ENCODE measurements at places on chromosomes 1 and 21. TPM values are rescaled to one million over a fixed set of nuclear protein-coding genes. Genes with fewer than 3 reads are reported as not detected.

GRCh38 chr1:221172841-221173240 is 293.6 kb downstream of the HLX start:
- no peak overlapping the region for H3K4me3 ChIP-seq
- H3K27ac ChIP-seq, result no peak overlapping the region
- H3K4me1 ChIP-seq, result no peaks in the 10 kb centered on the region
- no peaks in the 10 kb centered on the region for H3K27me3 ChIP-seq

Gene ABCG1
- polyA plus RNA-seq, result 12.4 TPM

DNA sequence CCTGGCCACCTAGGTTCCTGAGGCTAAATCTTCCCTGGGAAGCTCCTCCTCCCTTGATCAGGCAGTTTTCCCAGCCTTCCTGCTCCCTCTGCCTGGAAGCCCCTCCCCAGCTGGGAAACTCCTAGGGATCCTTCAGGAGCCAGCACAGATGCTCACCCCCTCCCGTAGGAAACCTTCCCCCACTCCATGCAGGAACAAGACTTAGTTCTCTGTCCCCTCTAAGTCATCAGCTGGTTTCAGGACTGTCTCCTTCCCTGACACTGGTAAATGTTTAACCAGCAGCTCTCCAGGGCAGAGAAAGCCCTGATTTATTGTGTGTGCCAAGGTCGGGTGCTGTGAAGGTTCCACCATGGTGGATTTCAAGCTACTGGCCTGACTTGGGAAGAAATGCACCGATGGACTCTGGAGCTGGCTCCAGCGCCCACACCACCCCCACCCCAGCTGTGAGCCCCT is 25.0 kb downstream of the TTC39A start:
- no peaks in the 10 kb centered on the region for H3K27me3 ChIP-seq
- DNase-seq, result peak; percentile 85
- H3K36me3 ChIP-seq, result peaks cover 26% of the 10 kb centered on the region

DNA sequence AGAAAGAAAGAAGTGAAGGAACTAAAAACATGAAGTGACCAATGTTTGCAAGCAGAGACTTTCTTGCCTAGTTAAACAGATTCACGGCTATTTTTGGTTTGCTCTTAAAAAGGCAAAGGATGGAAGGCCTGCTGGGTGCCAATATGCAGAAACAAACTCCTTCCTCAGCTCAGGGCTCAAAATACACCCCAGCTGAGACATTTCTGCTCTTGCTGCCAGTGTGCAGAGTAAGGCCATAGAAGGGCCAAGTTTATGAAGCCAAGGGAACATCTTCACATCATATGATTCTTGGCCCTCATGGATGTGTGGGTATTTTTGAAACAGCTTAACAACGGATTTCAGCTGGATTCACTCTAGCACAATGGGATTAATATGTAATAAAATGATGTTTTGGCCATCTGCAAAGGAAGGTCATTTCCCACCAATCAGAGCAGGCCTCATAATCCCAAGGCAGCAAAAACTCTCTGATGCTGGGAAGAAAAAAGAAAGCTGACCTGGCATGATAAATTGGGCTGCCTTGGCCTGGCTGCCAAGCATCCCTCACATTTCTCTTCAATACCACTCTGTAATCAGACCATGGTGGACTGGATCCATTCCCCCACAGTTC is 70.7 kb downstream of the CAPZB start:
- peaks cover 9% of the 10 kb centered on the region for H3K36me3 ChIP-seq
- H3K4me1 ChIP-seq, result no peaks in the 10 kb centered on the region
- H3K27me3 ChIP-seq, result no peaks in the 10 kb centered on the region
- no peak for DNase-seq

Gene TENT5C
- 3.1 TPM for polyA plus RNA-seq

- no peak overlapping the region for H3K27ac ChIP-seq
- no peaks in the 10 kb centered on the region for H3K4me1 ChIP-seq
- DNase-seq, result no peak
- H3K36me3 ChIP-seq, result peaks cover 59% of the 10 kb centered on the region
- no peak overlapping the region for H3K4me3 ChIP-seq
Observed at GRCh38 chr1:19219451-19219850, 9.4 kb upstream of the UBR4 start.

GRCh38 chr1:156167536-156167935 is 14.2 kb downstream of the SEMA4A start:
- no peaks in the 10 kb centered on the region for H3K36me3 ChIP-seq
- no peaks in the 10 kb centered on the region for H3K4me1 ChIP-seq
- DNase-seq, result no peak
- no peaks in the 10 kb centered on the region for H3K27me3 ChIP-seq
- no peak overlapping the region for H3K27ac ChIP-seq

GRCh38 chr1:158509471-158510156 is 37.6 kb downstream of the OR10R2 start:
- H3K27ac ChIP-seq, result no peak overlapping the region
- DNase-seq, result no peak
- no peaks in the 10 kb centered on the region for H3K4me1 ChIP-seq
- no peak overlapping the region for H3K4me3 ChIP-seq

Gene DNALI1
- polyA plus RNA-seq, result 5.7 TPM

Gene COL8A2
- 1.3 TPM for polyA plus RNA-seq

DNA sequence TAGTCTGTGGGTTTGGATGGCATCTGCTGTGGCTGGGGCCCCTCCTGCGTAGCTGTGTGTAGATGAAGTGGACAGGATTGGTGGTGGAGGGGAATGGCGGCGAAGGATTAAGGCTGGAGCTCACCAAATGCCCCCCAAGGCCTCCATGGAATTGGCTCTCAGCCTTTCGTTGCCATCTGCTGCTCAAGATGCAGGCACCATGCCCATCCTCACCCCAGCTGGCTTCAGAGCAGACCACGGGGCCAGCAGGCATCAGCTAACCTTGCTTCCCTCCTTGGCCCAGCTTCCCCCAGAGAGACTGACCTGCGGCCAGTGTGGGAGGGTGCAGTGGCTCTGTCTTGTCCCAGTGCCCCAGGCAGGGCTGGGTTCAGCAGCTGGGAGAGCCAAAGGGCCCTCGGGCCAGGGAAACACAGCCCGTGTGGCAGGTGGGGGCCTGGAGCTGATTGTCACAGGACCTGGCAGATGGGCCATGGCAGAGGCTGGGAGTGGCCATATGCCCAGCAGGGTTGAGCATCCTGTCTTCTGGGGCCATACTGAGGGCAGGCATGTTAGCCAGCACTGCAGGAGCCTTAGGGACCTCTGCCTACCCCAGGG is 66.8 kb upstream of the ACTL8 start:
- no peak for DNase-seq
- no peak overlapping the region for H3K4me3 ChIP-seq
- no peaks in the 10 kb centered on the region for H3K4me1 ChIP-seq
- H3K27ac ChIP-seq, result no peak overlapping the region
- H3K36me3 ChIP-seq, result peaks cover 80% of the 10 kb centered on the region

DNA sequence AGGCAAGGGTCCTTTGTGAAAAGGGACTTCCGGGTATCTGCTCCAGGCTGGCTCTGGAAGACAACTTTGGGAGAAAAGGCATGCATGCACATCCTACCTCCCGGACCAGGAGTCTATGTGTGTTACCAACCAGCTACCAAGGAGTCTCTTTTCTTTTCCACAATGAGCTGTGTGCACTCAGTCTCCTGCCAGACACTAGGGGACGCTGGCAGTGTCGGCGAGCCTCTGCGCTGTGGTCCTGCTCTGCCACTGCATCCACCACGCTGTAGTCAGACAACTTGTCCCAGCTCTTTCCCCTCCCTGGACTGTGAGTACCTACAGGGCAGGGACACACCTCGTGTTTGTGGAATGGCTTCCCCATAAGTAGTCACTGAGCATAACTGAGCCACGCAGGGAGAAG is 5.1 kb upstream of the SSR2 start:
- peak; percentile 53 for DNase-seq
- no peak overlapping the region for H3K4me3 ChIP-seq
- H3K36me3 ChIP-seq, result no peaks in the 10 kb centered on the region
- no peak overlapping the region for H3K27ac ChIP-seq

DNA sequence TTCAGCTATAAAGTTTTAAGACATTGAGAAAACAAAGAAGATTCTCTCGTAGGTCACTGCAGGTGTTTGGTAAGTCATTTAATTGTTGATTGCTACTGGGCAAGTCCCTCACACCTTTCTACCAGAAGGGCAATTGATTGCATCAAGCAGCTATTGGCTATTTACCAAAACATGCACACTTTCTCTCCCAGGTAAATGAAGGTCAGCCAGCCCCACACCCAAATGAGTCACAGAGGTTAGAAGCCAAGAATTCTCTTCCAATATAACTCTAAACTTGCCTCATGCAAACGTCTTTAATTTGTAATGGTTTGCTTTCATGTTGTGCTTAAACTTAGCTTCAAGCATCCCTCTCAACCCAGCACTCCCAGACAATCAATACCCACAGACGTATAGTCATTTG is 475.3 kb upstream of the ADGRL2 start:
- no peaks in the 10 kb centered on the region for H3K27me3 ChIP-seq
- H3K36me3 ChIP-seq, result no peaks in the 10 kb centered on the region
- peak; percentile 6 for DNase-seq
- no peaks in the 10 kb centered on the region for H3K4me1 ChIP-seq
